ENCODE measurements at places on chromosomes 7 and 10. TPM values are rescaled to one million over a fixed set of nuclear protein-coding genes. Genes with fewer than 3 reads are reported as not detected.

DNA sequence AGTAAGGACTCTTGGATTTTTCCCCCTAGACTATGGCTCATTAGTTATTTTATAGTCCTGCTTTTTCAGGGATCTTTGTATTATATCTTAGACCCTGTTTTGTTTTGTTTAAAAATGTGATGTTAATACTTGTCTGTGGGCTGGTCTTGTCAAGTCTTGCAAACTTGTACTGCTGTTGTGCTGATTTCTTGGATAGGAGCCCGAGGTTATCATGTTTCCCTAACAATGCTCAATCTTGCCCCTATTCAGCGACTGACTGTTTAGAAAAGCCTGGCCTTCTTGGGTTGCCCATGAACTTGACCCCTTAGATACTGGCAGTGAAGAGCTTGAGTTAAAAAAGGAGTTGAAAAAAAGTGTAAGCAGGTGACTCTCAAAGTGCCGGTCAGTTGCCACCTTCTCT is 115.7 kb downstream of the KIAA1217 start:
- no peak for DNase-seq

The RAB19 gene
- not detected for total RNA-seq

The C10orf143 gene
- total RNA-seq = 0.05 TPM

DNA sequence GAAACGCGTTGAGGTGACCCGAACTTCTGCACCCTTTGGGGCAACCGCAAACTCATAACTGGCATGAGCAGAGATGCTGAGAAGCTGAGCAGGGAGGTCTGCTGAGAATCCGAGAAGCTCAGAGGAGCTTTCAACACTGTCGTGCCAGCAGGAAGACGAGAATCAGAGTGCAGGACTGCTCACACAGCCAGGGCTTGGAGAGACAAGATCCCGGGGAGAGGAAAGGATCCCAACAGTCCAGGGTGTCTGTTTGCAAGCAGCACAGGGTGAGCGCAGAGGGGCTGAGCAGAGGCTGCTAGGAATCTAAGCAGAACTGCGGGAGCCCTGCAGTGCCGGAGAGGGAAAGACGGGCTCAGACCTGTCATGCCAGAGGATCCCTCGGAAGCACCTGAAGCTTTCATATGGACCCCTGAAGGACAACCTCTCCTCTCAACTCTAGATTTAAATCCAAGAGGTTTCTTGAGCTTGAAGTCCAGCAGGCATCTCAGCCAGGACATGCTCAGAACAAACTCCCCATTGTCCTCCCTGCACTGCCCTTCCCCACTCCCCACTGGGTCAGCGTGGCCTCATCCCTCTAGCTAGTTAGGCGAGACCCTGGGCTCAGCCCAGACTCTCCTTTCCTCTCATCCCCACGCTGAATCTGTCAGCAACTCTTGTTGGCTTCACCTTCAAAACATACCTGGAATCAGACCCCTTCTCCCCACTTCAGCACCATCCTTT is 40.7 kb downstream of the FOXL3 start:
- no peak for DNase-seq

DNA sequence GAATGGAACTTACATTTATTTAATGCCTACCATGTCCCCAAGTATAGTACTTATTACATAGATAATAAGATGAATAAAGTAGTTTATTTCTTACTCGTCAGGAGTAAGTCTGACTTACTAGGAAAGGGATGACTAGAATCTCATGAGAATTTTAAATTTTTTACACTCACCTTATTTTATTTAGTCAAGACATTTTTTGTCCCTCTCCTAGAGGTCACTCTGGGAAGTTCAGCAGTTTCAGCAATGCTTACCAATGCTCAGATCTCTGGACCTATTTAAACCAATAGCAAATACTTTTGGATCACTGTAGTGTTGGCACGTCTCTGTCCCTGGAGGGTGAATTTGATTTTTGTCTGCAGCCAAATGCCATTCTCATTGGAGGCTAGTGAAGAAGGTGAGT is 10.7 kb upstream of the ACTA2 start:
- no peak for DNase-seq

DNA sequence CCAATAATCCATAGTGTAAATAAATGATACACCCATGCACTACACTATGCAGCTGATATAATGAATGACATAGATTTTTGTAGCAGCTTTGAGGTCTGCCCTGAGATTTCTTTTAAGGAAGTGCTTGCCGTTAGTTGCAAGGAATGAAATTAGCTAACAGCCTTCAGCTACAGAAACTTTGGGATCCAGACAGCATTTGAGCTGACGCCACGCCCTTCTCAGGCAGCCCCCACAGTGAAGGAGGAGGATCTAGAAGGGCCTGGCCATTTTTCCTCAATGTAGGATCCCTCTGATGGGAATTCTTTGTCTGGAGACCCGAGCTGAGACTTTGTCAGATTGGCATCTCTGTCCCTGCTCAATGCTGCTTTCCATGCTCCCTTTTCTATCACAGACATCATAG is 6.1 kb upstream of the PDK4 start:
- DNase-seq = no peak

Data from A172 (cell line).